ENCODE measurements at places on chromosomes 13 and 19. TPM values are rescaled to one million over a fixed set of nuclear protein-coding genes. Genes with fewer than 3 reads are reported as not detected.

DNA sequence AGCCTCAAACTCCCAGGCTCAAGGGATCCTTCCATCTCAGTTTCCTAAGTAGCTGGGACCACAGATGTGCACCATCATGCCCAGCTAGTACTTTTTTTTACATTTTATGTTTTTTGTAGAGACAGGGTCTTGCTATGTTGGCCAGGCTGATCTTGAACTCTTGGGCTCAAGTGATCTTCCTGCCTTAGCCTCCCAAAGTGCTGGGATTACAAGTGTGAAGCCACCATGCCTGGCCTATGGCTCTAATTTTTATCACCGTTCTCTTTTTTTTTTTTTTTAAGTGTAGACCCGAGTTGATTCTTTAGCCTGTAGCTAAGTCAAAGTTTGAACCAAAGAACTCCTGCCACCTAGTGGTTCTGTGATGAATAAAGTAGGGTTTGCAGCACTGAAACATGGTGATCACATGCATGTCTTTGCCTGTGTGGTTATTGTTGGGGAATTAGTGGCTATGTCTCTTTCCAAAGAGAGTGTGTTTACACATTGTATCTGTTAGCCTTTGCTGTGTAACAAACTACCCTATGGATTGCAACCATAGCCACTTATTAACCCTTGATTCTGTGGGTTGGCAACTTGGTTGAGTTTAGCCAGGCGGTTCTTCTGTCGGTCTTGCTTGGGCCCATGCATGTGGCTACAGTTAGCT, 11.6 kb downstream of the NFILZ start:
- DNase-seq = peak; percentile 14

The FREM2 gene
- 0.14 TPM for total RNA-seq

DNA sequence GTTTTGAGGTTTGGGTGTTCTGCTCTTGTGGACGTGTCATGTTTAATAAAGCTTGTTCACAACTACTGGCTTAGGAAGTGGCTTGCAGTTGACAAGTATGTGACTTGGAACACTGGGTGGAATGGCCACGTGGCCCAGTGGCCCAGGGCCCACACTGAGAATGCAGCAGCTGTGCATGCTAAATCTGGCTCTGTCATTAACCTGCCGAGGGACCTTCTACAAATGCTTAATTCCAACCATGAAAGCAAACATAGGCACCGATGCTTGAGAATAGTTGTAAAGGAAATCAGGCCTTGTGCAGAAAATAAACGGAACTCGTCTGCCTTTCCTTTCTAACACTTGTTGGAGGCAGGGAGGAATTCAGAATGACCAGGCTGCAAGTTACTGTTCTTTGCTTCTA, 11.6 kb upstream of the CLDN10 start:
- no peak for DNase-seq

GRCh38 chr13:45055902-45056648, 64.2 kb upstream of the GTF2F2 start:
- no peak for DNase-seq

The TTYH1 gene
- not detected for total RNA-seq

The IL12RB1 gene
- not detected for total RNA-seq

GRCh38 chr19:5585461-5586299, 17.9 kb upstream of the TINCR start:
- no peak for DNase-seq

DNA sequence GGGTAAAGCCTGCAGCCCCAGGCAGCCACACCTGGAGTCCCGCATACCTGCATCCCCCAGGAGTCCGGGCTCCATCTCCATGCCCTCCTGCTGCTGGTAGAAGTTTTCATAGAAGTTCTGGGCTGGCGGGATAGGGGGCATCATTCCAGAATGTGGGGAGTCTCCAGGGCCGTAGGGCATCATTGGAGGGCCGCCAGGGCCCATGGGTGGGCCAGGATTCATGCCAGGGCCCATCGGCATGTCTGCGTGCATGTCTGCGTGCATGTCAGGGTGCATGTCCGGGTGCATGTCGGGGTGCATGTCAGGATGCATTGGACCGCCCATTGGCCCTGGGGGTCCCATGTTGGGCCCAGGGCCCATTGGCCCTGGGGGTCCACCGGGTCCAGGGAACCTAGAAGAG, 23.3 kb upstream of the TMEM160 start:
- DNase-seq = no peak

GRCh38 chr19:5006201-5006600, 37.3 kb downstream of the KDM4B start:
- no peak for DNase-seq

DNA sequence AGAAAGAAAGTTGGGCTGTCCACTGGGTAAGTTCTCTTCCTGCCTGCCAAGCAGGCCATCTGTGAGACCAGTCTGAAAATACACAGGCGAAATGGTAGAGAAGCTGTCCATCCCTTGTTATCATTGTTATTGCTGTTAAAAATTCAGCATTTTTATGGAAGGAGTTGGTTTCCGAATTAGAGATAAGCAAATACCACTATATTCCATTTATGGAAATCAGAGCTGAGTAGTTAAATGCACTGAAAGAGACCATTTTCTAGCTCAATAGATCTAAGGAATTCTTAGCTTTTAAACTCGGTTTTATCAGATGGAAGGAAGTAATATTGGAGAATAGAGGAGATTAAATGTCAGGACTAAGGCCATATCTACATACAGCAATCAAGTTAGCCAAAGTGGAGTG, 40.7 kb downstream of the MZT1 start:
- DNase-seq = no peak

DNA sequence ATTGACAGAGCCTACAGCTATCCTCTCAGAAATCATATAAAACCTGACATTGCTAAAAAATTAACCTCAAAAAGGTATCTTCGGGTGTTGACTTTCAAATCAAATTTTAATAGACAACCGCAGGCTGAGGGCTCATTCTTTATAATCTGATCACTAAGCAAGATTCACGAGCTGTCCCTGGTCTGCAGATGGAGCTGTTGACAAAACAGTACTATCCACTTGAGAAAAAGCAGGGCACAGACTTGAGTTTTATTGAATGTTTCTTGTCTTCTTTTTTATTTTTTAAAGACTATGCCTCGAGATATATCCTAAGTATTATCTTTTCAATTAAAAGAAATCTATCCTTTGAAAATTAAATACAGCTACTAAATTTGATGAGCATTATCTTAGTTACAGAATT, 540.5 kb downstream of the PCDH9 start:
- DNase-seq = peak; percentile 6

GRCh38 chr19:13102666-13103580, at the start of gene LYL1:
Gene LYL1, minus strand, starts transcription at chr19:13102858. Its CDS starts 1,687 bp downstream, at chr19:13101171.
- DNase-seq = no peak

DNA sequence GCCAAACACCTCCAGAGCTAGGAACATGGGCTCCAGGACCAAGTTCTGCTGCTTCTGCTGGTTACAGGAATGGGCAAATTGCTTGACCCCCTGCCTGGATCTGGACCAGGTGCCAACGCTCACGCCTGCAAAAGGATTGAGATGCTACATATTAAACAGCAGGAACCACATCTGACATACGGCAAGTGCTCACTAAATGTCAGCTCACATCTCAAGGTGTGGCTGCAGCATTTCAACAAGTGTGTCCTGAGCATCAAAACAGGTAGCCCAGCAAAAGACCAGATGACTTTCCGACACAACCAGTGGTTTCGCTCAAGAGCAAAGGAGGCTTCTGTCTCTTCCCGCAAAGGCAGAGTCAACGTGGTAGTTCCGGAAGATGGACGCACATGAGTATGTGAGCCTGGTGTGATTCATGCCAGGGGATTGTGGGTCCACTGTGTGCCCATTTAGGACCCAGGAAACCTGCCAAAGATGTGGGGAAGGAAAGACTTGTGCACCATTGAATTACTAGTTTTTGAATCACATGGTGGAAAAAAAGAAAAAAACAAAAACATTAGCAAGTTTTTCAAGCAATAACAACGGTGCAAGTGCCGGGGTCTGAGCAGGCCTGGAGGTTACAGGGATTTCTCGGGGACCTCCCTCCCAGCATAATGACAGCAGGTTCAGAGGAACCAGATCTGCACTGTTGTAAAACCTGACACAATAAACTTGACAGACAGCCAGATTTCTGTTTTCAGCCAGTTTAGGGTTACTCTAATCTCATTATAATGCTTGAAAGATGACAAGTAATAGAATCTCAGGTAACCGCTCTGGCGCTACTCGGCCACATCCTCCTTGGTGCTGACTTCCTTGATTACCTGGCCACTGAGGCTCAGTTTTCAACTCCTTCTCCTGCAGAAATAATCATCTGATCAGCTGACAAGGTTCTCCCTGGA, 77.9 kb downstream of the SOX1 start:
- DNase-seq = no peak

The CRLF1 gene
- 51.0 TPM for total RNA-seq

DNA sequence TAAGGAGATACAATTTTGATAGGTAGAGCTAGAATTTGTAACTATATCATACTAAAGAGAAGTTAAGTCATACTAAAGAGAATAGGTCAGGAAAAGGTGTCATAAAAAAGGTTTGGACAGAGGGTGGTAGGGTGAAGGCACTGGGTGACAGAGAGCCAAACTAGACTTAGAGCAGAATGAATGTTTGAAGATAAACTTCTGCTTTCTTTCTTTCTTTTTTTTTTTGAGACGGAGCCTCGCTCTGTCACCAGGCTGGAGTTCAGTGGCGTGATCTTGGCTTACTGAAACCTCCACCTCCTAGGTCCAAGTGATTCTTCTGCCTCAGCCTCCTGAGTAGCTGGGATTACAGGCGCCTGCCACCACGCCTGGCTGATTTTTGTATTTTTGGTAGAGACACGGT, 44.1 kb downstream of the TM9SF2 start:
- no peak for DNase-seq

DNA sequence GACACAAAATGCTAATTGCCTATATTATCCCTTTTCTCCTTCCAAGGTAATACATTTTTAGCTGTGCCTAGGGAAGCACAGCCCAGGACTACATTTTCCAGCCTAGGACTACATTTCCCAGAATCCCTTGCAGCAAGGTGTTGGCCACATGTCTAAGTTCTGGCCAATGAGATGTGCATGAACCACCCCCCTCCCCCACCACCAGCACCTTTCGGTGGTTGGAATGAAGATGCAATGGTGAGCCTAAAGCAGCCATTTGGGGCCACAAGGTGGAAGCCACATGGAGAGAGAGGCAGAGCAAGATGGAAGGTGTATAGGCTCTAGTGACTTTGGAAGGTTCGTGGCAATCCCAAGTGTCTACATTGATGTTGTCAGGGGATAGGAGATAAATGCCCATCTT, 16.2 kb downstream of the UNC13A start:
- DNase-seq = peak; percentile 65

- DNase-seq = peak; percentile 67
Observed at GRCh38 chr19:37997911-37998344, 90.9 kb downstream of the SIPA1L3 start.

DNA sequence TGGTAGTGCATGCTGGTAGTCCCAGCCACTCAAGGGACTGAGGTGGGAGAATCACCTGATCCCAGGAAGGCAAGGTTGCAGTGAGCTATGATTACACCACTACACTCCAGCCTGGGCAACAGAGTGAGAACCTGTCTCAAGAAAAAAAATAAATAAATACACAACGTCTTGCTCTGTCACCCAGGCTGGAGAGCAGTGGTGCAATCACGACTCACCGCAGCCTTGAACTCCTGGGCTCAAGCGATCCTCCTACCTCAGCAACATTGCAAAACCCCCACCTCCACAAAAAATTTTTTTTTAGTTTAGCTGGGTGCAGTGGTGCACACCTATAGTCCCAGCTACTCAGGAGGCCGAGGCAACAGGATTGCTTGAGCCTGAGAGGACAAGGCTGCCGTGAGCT, 8.8 kb downstream of the TPM4 start:
- peak; percentile 59 for DNase-seq

DNA sequence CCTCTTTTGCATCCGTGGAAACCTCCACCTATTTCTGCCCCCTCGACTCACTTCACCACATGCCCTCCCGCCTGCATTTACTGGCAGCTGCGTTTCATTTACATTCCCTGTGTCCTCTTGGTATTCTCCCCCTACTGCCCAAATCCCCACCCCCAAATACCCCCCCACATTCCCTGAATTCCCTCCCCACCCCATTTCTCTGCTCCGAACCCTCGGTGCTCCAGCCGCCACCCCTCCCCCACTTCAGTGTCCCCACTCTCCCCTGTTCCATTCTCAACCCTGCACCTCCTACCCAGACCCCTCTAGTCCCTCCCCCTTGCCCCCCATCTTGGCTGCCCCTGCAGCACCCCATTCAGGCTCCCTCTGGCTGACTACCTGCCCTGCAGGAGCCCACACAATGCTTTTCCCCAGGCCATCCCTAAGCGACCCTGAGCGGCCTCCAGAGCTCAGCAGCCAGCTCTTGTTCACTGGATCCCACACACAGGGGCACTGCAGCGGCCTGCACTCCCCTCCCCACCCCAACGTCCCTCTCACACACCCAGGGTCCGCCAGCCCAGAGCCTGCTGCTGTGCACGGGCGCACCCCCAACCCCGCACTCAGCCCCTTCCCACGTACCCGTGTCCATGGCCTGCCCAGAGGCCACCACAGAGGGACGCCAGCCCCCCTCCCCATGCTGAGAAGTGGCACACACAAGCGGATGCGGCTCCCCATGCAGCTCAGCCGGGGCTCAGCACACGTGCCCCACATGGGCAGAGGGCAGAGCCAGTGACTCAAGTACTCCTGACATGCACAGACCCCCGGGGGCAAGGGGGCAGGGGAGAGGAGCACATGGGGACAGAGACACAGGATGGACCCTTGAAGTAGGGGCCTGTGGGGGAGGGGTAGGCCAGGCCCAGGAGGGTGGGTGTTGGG, 26.3 kb downstream of the SHANK1 start:
- no peak for DNase-seq

The ZFR2 gene
- total RNA-seq = not detected

- DNase-seq = peak; percentile 98
Observed at GRCh38 chr19:7870571-7871436, 3.4 kb downstream of the PRR36 start.

The ANGPTL8 gene
- not detected for total RNA-seq

The DAND5 gene
- not detected for total RNA-seq

GRCh38 chr19:5298471-5298901, 42.1 kb downstream of the PTPRS start:
- no peak for DNase-seq

GRCh38 chr13:39821977-39822376, 166.5 kb downstream of the COG6 start:
- DNase-seq = no peak

The OR10H1 gene
- total RNA-seq = not detected

DNA sequence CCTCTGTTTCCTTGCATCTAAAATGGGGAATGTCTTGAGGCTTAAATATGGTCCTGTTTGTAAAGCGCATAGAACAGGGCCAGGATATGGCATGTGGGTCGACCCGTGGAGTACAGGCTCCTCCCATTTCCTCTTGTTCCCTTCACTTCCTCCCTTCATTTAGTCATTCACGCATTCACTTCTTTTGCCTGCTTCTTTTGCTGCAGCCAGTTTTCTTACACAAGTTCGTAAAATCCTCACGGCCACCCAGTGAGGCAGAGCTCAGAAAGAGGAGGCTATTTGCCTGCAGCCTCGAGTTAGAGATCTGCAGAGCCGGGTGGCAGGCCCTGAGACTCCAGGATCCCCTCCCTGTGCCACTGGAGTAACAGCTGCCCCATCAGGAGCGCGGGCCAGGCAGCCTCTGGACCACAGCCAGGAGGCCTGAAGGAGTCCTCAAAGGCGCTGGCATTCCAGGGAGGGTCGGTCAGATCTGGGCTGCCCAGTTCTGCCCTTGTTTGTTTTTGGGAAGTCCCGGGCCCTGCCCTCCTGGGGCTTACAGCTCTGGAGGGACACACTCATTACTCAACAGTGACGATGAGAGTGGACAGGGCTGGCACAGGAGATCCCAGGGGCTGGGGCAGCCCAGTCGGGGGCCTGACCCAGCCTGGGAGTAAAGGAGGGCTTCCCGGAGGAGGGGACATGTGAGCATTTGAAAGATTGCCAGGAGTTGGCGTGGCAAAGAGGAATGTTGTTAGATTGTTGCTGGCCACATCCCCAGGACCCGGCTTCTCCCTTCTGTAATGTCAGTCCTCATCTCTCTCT, 4.6 kb downstream of the PPP5C start:
- DNase-seq = peak; percentile 60

The JOSD2 gene
- total RNA-seq = 59.0 TPM

GRCh38 chr13:44093607-44094564, 214.2 kb downstream of the LACC1 start:
- no peak for DNase-seq

All from Caki2 (cell line).